ENCODE measurements at places on chromosomes 4 and X.

GRCh38 chrX:107818900-107819521, 6.7 kb upstream of the MID2 start:
- no peak for DNase-seq

DNA sequence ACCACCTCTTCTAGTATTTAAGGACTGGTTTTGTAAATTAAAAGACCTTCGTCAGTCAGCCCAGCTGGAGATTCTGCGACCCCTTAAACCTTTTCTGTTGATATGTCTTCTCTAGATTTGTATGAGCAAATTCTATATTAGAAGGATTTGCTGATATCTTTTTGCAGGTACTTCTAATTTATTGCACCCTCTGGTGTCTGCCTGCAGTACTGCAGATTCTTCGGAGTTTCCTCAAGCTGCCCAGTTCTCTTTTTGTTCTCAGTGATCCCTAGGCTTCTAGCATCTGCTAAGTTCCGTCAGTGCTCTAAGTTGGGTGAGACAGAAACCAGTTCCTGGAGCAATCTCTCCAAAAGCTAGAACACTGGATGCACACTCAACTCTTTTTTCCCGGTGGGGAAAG, 545.2 kb downstream of the C4orf33 start:
- DNase-seq, result peak; percentile 22

DNA sequence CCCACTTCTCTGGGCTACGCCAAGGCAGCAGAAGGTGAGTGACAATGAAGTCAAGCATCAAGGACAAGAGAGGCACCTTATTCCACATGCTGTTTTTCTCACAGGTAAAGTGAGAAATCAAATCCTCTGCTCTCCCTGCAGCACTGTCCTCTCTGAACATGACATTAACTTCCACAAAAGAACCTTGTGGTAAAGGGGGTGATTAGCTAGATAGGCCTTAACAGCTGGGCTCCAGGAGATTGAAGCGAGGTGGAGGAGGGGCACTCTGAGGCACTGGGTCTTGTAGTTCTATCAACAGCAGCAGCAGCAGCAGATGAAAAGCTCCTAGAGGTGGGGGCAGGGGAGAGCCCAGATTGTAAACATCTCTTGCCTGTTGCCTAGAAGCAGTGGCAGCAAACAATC, 96.8 kb upstream of the CXXC4 start:
- DNase-seq, result no peak

GRCh38 chr4:139768366-139768765, 102.7 kb downstream of the MGST2 start:
- DNase-seq, result no peak

DNA sequence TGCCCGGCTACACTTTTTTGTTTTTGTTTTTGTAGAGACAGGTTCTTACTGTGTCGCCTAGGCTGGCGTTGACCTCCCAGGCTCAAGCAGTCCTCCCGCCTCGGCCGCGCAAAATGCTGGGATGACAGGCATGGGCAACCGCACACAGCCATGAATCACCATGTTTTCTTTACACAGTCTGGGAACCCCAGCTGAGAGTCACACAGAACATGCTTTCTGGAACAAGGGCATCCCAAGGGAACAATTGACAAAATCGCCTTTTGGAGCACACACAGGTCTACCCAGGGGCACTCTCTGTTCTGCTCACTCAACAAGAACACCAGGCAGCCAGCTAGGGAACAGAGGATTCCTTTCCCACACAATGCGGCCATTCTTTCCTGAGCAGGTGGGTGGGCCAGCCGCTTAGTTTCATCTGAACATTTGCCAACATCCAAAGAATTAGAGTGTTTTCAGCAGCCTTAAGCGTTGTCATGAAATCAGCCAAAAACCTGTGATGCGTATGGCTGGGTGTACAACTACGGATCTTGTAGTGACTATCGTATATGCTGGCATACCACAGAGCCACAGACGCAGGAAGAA, 15.7 kb downstream of the PRKX start:
- DNase-seq, result no peak

- no peak for DNase-seq
Measured at GRCh38 chrX:48606091-48606490, 8.8 kb downstream of the WDR13 start.

Data from stimulated activated CD4-positive, alpha-beta T cell treated with anti-CD3 and anti-CD28 coated beads, Interleukin-4, amount 100 ng/mL, for 1 hour (primary cell).